Naive thymus-derived CD4-positive, alpha-beta T cell (primary cell): ENCODE measurements at places on chromosomes 16 and 17.

GRCh38 chr17:65166787-65167186 is 29.6 kb downstream of the RGS9 start:
- no peak for DNase-seq

- no peak for DNase-seq
These were observed 129.7 kb upstream of the GSE1 start for GRCh38 chr16:85483424-85483823.

DNA sequence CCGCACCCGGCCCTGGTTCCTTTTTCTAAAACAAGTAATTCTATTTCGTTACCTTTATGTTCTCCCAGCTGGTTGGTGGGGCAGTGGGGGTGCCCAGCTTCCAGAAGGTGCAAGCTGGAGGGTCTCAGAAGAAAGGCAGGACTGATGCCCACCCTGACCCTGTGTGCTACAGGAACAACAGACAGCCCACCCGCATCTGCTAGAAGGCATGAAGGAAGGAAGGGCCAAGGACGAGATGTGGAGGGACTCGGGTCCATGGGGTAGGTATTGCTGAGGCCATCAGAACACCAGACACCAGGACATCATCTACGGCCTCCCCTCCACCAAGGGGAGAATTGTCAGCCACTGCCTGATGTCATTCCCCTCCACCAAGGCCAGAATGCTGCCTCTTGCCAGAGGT is 6.4 kb upstream of the CYTH1 start:
- no peak for DNase-seq

DNA sequence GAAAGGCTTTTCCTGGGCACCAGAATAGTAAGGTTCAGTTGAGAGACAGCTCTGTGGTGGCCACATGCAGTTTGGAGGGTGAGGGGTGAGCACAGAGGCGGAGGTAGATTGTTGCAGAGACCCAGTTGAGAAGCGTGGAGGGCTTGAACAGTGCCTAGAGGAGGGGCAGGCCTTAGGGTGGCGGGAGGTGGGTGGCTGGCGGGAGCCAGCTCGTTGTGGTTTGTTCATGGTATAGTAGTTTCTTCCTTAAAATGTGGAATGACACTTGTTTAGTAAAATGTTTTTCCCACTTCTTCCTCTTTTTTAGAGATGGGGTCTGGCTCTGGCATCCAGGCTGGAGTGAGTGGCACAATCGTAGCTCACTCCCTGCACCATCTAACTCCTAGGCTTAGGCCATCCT is 14.2 kb downstream of the USP10 start:
- no peak for DNase-seq
